Gastrocnemius medialis (tissue), 4 donors: ENCODE measurements at places on chromosomes 5 and 9. TPM values are rescaled to one million over a fixed set of nuclear protein-coding genes. Genes with fewer than 3 reads are reported as not detected.

DNA sequence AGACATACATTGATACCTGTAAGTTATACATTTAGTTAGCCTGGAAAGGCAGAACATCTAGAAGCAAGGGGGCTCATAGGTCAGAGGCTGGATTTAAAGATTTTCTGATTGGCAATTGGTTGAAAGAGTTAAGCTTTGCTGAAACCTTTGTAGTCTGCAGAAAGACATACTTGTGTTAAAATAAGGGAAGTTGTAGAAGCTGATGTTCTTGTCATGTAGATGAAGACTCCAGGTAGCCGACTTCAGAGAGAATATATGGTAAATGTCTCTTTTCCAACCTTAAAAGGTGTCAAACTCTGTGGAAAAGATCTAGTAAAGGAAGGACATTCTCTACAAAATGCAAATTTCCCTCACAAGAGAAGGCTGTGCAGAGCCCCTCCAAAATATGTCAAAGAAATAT, 62.9 kb upstream of the ADAMTS16 start:
- H3K36me3 ChIP-seq: no peaks in the 10 kb centered on the region
- DNase-seq: no peak
- no peak overlapping the region for H3K27ac ChIP-seq
- H3K27me3 ChIP-seq: no peaks in the 10 kb centered on the region
- no peaks in the 10 kb centered on the region for H3K4me1 ChIP-seq

- no peaks in the 10 kb centered on the region for H3K36me3 ChIP-seq
- no peak overlapping the region for H3K4me3 ChIP-seq
- H3K4me1 ChIP-seq: no peaks in the 10 kb centered on the region
- no peak overlapping the region for H3K27ac ChIP-seq
- no peaks in the 10 kb centered on the region for H3K27me3 ChIP-seq
Observed at GRCh38 chr9:4503103-4503502, 12.8 kb downstream of the SLC1A1 start.

The ALAD gene
- 9.6 TPM for total RNA-seq

DNA sequence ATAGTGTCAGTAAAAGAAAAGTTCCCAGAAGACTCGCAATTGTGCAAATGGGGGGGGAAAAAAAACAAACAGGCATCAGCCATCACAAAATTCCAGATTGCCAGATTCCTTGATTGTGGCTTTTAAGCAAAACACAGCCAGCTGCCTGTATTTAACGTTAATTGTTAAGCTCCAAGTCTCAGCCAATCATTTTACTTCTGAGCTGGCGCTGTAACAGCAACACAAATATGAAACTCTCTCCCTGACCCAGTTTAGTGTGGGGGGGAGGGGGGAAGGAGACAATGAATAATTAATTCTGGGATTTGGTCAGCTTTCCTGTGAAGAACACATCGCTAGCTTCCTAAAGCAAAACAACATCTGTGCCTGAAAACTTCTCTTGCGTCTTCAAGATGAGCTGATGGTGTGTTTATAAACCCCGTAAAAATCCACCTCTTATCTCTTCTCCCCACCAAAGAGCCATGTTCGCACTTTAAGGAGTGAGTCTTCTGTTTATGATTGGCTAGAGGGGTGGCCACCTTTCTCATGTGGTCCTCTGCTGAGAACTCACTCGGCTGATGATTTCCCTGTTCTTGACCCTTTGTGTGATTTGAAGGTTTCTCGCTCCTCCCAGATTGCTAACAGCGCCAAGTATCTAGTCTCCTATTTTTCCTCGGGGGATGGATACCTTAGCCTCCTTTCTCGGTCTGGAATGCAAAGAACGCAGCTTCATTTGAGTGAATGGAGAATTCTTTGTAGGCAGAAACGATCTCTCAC, 160.2 kb upstream of the DAPK1 start:
- H3K27ac ChIP-seq: no peak overlapping the region
- H3K27me3 ChIP-seq: peaks cover 6% of the 10 kb centered on the region
- DNase-seq: no peak
- peak overlapping the region; percentile 6 for H3K4me3 ChIP-seq
- H3K36me3 ChIP-seq: no peaks in the 10 kb centered on the region

GRCh38 chr5:149617760-149618306, 36.5 kb downstream of the ARHGEF37 start:
- H3K27ac ChIP-seq: no peak overlapping the region
- H3K4me1 ChIP-seq: peaks cover 7% of the 10 kb centered on the region
- no peaks in the 10 kb centered on the region for H3K27me3 ChIP-seq
- no peaks in the 10 kb centered on the region for H3K36me3 ChIP-seq

The PCDHGA5 gene
- 0.75 TPM for total RNA-seq

DNA sequence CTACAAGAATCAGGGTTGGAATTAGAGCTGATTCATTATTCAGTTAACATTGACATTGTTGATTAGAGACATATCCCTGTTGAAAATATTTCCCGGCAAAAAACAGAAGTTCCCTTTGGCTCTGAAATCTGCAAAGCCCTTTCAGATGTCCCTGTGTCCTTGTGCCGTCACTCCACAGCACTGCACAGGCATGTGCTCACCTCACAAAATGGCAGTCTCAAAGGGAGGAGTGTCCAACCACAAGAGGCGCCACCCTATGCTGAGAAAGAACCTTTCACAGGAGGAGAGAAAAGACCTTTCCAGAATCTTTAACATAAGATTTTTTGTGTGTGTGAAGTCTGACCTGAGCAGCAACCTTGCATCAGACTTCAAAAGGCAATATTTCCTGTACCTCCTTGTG, 112.8 kb upstream of the PRSS3 start:
- no peaks in the 10 kb centered on the region for H3K27me3 ChIP-seq
- H3K27ac ChIP-seq: no peak overlapping the region
- no peak overlapping the region for H3K4me3 ChIP-seq
- H3K36me3 ChIP-seq: no peaks in the 10 kb centered on the region
- no peaks in the 10 kb centered on the region for H3K4me1 ChIP-seq

DNA sequence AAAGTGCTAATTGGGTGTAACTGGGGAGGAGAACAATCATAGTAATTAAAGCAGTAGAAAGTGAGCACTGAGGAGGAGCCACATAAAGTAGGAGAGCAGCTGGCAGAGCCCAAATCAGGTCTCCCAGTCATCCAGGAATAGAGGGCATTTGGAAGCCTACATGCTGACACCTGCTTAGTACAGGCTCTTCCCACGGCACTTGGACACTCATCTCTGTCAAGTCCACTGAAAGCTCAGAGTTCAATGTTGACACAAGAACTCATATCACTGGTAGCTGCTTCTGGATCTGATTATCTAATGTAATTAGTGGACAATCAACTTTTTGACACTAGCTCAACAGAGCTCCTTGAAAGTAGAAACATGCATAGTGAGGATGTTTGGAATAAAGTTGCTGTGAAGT, 45.9 kb upstream of the PCSK1 start:
- H3K27me3 ChIP-seq: no peaks in the 10 kb centered on the region
- no peak for DNase-seq
- H3K27ac ChIP-seq: no peak overlapping the region

- no peaks in the 10 kb centered on the region for H3K4me1 ChIP-seq
- H3K36me3 ChIP-seq: no peaks in the 10 kb centered on the region
- H3K27me3 ChIP-seq: no peaks in the 10 kb centered on the region
- DNase-seq: no peak
Observed at GRCh38 chr9:13939134-13939533, 374.8 kb downstream of the NFIB start.

The ADRA1B gene
- 1.9 TPM for total RNA-seq

GRCh38 chr5:147474140-147474539, 35.7 kb downstream of the DPYSL3 start:
- DNase-seq: no peak
- no peak overlapping the region for H3K4me3 ChIP-seq
- no peaks in the 10 kb centered on the region for H3K36me3 ChIP-seq
- H3K27ac ChIP-seq: no peak overlapping the region
- H3K27me3 ChIP-seq: no peaks in the 10 kb centered on the region
- H3K4me1 ChIP-seq: no peaks in the 10 kb centered on the region

DNA sequence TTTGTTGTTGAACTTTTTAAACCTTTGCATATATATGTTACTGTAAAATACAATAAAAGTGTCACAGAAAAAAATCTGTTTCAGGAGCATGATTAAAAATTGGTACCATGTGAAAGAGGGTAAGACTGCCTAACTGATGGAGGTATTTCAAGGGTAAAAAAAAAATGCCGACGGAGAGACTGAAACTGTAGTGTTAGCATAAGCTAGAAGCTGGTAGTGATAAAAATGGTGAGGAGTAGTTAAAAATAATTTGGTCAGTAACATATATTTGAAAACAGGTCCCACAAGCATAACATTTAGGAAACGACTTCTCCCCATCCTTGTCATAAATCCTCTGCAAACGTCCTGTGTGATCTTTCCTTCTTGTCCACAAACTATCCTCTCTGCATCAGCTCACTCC, 64.7 kb downstream of the MEF2C start:
- H3K4me3 ChIP-seq: no peak overlapping the region
- H3K36me3 ChIP-seq: no peaks in the 10 kb centered on the region
- H3K27me3 ChIP-seq: no peaks in the 10 kb centered on the region

The PCDH1 gene
- 18.6 TPM for total RNA-seq

The GPR21 gene
- total RNA-seq: 1.3 TPM

DNA sequence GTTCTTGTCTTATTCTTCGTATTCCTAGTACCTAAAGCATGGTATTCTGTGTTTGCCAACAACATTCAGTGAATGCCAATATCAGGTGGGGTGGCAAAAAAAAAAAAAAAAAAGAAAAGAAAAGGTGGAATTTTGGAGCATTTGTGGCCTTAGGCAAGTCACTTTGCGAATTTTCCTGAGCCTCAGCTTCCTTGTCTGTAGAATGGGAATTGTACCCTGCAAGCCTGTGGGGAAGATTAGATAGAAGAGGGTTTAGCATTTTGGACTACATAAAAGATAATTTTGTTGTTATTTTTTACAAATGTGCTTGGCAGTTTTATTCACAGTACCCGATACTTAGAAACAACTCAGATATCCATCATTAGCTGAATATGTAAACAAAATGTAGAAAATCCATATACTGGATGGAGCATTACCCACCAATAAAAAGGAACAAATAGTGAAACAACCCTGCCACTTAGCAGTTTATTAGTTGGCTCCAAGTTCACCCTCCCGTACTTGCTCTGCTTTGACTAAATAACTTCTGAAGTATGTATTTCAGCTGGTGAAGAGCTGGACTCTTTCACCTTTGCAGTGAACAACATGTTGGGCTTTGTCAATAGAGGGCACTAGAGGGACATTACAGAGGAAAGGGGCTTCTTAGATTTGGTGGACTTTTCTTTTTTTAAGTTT, 13.6 kb downstream of the UBE2D2 start:
- H3K4me3 ChIP-seq: no peak overlapping the region
- H3K27ac ChIP-seq: peak overlapping the region; percentile 77
- H3K36me3 ChIP-seq: no peaks in the 10 kb centered on the region
- DNase-seq: no peak

DNA sequence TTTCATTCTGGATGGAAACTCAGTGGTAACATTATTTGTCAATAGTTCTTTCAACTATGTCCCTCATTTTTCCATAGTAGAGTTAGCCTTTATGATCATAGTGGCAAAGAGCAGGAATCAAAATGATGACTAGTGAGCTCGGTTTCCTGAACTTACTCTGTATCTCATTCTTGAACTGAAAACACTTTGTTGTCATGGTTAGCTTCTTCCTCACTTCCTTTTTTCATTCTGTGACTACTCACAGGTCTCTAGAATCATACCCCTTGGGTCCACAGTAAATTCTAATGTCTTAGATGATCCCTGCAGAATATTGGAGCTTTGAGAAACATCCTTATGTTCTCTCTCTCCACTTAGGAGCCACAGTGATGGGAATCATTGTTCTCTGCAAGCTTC, 29.4 kb upstream of the RECK start:
- H3K27me3 ChIP-seq: no peaks in the 10 kb centered on the region
- DNase-seq: no peak
- H3K36me3 ChIP-seq: no peaks in the 10 kb centered on the region
- H3K4me3 ChIP-seq: no peak overlapping the region
- H3K27ac ChIP-seq: no peak overlapping the region
- H3K4me1 ChIP-seq: no peaks in the 10 kb centered on the region

- no peaks in the 10 kb centered on the region for H3K4me1 ChIP-seq
- DNase-seq: no peak
- H3K27me3 ChIP-seq: peaks cover 7% of the 10 kb centered on the region
- H3K4me3 ChIP-seq: no peak overlapping the region
- H3K36me3 ChIP-seq: no peaks in the 10 kb centered on the region
- no peak overlapping the region for H3K27ac ChIP-seq
Observed at GRCh38 chr5:432201-432927, 10.6 kb upstream of the EXOC3 start.

GRCh38 chr9:97418880-97419279, 7.0 kb downstream of the TDRD7 start:
- no peak overlapping the region for H3K27ac ChIP-seq
- DNase-seq: no peak
- H3K36me3 ChIP-seq: no peaks in the 10 kb centered on the region

The WDR38 gene
- not detected for total RNA-seq

DNA sequence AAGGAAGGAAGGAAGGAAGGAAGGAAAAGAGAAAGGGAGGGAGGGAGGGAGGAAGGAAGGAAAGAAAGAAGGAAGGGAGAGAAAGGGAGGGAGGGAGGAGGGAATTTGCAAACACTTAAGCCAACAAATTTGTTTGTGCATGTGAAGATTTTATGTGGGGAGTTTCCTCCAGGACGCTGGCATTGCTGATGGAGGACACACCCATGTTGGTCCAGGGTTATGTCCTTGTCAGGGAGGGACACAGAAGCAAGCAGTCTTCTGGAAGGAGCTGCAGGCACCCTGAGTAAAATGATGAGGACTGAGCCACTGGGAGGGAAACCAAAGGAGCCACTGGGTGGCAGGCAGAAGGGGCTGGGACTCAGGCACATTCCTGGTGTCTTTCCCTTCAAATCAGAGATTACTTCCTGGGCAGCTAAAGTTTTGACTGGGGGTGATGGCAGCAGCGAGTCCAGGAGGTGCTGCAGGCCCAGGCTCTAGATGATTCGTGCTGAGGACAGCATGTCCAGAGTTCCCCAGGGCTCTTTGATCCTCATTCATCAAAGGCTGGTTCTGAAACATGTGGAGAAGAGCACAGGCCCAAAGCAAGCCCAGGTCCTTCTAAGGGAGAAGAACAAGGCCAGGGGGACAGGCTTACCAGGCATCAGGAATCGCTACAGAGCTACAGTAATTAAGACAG, 109.2 kb downstream of the PAX5 start:
- no peak for DNase-seq
- H3K4me3 ChIP-seq: no peak overlapping the region
- H3K27ac ChIP-seq: no peak overlapping the region
- no peaks in the 10 kb centered on the region for H3K4me1 ChIP-seq
- no peaks in the 10 kb centered on the region for H3K36me3 ChIP-seq

GRCh38 chr9:2593744-2594143, 27.8 kb upstream of the VLDLR start:
- no peak for DNase-seq
- no peak overlapping the region for H3K27ac ChIP-seq
- no peaks in the 10 kb centered on the region for H3K27me3 ChIP-seq
- H3K4me1 ChIP-seq: no peaks in the 10 kb centered on the region

The PCDHGA9 gene
- 4.0 TPM for total RNA-seq

DNA sequence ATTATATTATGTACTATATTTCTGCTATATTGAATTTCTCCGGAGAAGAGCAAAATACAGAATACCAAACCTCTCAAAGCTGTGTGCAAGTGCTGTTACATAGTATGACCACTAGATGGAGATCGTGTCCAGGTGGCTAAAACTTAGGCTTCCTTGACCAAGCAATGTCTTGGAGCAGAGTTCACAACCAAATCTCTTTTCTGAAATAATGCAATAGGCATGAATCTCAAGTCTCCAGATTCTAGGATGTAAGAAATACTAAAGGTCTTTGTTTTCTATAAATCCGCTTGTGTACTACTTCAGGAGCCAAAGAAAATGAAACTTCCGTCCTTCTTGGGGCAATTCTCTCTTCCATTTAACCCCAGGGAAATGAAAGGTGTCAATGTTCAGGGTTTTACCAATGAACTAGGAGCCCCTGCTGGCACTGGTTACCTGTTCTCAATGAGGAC, 181.5 kb upstream of the RAI14 start:
- no peaks in the 10 kb centered on the region for H3K4me1 ChIP-seq
- no peaks in the 10 kb centered on the region for H3K36me3 ChIP-seq
- no peak overlapping the region for H3K4me3 ChIP-seq
- H3K27me3 ChIP-seq: no peaks in the 10 kb centered on the region
